ENCODE measurements at places on chromosomes 13 and 19.

- DNase-seq = no peak
Observed at GRCh38 chr19:1874554-1875185, 10.6 kb downstream of the ABHD17A start.

DNA sequence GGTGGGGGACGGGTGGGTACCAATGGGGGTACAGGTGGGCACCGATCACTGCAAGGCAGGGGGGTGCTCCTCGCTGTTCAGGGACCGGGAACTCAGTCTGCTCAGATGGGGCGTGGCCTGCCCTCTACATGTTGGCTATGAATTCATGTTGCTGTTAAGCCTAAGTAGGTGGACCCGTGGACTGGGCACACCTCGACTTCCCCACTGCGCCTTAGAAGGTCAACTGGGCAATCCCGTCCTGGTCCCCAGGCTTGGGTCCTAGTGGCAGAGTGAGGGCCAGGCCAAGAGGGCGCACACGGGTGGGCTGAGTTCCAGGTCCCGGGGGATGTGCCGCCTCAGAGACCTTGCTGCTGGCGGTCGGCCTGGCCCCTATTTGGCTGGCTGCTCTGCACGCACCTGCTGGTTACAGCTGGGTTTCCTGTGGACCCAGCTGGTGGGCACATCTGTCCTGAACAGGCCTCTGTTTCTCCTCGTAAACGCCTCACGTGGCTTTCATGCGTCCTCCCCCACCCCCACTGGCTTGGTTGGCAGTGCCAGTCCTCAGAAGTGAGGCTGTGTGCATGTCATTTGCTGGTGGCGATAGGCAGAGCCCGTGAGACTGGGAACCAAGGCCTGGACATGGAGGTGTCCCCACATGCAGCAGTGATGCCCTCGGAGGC is 13.5 kb upstream of the ZNF554 start:
- no peak for DNase-seq

- no peak for DNase-seq
Observed at GRCh38 chr19:41206456-41206855, 12.6 kb upstream of the AXL start.

- DNase-seq = no peak
Observed at GRCh38 chr19:6602729-6603114, 11.8 kb upstream of the CD70 start.

Data from AG04449 (cell line).